ENCODE measurements at places on chromosomes 2 and 18.

- DNase-seq: no peak
Measured at GRCh38 chr2:171785450-171785849, 98.2 kb downstream of the DYNC1I2 start.

GRCh38 chr2:236075802-236076201 is 92.4 kb downstream of the GBX2 start:
- no peak for DNase-seq

DNA sequence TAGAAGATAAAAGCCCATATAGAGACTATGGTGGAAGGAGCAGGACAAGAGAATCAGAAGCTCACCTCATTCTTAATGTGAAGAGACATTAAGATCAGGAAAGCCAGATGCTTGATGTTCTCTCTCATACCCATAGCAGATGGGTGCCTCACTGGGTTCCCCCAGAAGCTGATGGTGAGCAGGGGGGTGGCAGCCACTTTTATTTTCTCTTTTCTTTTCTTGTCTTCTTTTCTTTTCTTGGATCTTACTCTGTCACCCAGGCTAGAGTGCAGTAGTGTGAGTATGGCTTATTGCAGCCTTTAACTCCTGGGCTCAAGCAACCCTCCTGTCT is 14.8 kb upstream of the CXCR4 start:
- DNase-seq: no peak

DNA sequence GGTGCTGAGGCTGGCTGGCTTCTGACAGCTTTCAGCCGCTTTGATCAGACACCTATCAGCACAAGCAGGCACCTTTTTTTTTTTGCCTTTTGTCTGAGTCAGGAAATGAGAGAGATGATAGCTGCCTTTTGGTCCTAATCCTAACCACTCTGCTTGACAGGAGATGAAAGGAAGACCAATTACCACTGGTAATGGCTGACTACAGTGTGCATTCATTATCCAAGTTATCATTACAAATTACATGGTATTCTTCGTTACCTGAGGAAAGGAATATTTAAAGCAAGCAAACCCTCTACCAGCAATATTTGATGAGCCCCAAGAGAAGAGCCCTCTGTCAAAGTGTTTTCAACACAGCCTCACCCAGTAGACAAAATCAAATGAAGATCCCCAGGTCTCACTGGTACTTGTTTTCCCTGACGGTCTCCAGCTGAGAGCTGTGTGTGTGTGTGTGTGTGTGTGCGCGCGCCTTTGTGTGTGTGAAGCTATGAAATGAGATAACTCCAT is 925.7 kb downstream of the DCDC2C start:
- no peak for DNase-seq

- no peak for DNase-seq
Measured at GRCh38 chr2:169301596-169302335, 60.6 kb downstream of the LRP2 start.

- no peak for DNase-seq
Measured at GRCh38 chr18:75127143-75128021, 81.6 kb downstream of the PTGR3 start.

DNA sequence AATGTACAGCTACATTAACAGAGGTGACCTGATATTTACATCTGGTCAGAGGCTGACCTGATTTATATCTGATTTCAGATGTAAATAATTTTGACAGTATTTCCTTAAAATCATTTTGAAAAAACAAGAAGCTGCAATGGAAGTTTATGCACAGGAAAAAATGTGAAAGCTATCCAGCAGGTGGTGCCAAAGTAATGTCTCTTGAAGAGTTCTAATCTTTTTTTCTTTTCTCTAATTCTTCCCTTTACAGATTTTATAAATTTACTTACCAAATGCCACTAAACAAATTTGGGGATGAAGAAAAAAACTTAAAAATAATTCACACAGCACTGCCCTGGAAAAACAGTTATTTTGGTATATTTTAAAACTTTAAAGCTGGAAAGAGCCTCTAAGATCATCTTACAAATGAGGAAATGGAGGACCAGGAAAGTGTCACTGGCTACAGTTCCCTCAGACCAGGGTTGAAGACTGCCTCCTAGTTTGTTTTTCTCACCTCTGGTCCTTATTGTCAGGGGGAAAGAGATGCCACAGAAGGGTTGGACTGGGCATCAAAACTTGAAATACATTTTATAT is 16.4 kb upstream of the FBLN7 start:
- DNase-seq: no peak

DNA sequence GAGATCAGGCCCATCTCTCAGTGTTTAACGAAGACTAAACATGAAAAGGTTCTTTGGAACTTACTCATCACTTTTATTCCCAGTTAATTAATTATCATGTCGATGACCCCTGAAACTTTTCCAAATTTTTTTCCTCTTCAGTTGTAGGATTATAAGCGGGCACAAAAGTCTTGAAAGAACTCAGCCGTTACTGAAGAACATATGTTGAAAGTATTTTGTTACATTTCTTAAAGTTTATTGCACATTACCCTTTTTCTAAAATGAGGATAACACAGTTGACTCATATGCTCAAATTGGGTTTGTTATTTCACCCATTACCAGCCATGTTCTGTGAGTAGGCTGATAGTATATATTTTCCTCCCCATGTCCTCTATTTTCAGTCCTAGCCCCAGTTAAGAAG is 75.9 kb upstream of the COL3A1 start:
- DNase-seq: no peak

DNA sequence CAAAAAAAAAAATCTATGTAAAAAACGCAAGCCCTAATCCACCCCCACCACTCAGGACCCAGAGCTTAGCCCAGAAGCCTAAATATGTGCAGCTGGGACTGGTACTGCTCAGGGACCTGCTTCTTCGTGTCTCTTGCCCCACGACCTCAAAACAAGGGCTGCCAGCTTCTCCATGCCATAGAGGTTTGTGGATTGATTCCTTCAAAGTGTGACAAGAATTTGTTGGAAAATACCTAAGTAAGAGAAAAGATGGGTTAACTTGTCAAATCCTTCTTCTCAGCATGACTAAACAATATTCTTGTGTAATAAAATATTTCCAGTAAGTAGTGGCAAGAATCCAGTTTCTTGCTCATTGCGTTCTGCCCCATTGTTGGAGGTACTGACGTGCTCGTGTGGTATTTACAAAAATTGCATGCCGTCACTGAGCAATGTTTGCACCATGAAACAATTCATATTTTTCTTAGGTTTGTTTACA is 825 bp upstream of the SCYGR1 start:
- no peak for DNase-seq

GRCh38 chr2:203997481-203997880 is 60.9 kb downstream of the ICOS start:
- no peak for DNase-seq

GRCh38 chr2:29040552-29040951 is 33.8 kb downstream of the PCARE start:
- no peak for DNase-seq

GRCh38 chr2:44751754-44752479 is 189.6 kb upstream of the SIX3 start:
- DNase-seq: no peak

- no peak for DNase-seq
Measured at GRCh38 chr2:50309503-50309902, 722.4 kb downstream of the NRXN1 start.

- no peak for DNase-seq
Measured at GRCh38 chr18:65936678-65937077, 185.9 kb downstream of the CDH7 start.

GRCh38 chr2:128727914-128728313 is 409.2 kb upstream of the HS6ST1 start:
- peak; percentile 35 for DNase-seq

GRCh38 chr2:201600906-201601305 is 42.4 kb downstream of the TMEM237 start:
- no peak for DNase-seq

GRCh38 chr2:237074211-237074993 is 11.3 kb upstream of the COPS8 start:
- DNase-seq: no peak

- DNase-seq: no peak
Measured at GRCh38 chr18:69935319-69936190, 12.1 kb downstream of the CD226 start.

DNA sequence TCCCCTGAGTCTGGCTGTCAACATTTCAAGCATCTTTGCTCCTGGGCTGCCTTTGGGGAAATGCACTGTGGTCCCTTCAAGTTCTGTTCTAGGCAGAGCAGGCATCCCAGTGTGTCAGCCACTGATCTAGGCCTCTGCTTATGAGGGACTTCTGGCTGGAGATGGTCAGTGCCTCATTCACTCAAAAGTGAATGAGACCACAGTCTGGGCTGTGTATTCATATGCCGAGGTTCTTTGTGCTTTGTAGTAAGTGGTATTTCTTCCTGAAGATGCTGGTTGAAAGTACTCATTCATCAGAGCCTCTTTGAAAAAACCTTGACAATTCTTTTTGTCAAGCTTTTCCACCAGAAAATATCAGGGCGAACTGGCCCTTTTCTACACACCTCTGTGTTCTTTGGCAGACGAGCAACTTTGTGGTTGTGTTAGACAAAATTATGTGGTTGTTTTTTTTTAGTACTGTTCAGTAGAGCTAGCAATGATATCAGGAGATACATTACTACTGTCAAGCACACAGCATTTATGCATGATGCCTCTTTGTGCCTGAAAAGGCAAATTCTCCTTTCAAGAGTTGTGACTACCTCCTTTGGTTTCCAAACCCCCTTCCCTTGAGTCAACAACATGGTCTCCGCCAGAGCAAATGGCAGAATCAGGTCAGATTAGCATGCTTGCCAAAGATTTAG is 510.9 kb upstream of the NRP2 start:
- DNase-seq: no peak

GRCh38 chr2:47309472-47309951 is 93.4 kb upstream of the MSH2 start:
- DNase-seq: no peak

- DNase-seq: no peak
Measured at GRCh38 chr2:238912228-238912915, 64.5 kb downstream of the TWIST2 start.

- no peak for DNase-seq
Measured at GRCh38 chr2:30800159-30800558, 7.1 kb downstream of the CAPN13 start.

- DNase-seq: no peak
Measured at GRCh38 chr2:216283038-216283900, 89.0 kb downstream of the MARCHF4 start.

DNA sequence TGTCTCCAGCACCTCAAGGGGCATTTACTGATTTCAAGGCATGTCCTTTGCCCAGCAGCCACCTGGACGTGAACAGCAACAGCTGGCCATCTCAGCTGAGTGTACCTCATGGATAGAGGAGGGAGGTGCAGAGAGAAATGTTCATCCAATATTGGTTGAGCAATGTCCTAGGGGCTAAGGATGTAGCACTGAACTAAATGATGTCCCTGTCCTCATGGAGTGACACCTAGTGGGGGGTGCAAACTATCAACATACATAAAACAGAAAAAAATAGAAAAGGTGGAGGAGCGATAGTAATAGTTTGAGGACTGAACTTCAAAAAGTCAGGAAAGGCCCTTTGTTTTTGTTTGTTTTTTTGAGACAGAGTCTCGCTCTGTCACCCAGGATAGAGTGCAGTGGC is 4.8 kb upstream of the UGGT1 start:
- DNase-seq: no peak

DNA sequence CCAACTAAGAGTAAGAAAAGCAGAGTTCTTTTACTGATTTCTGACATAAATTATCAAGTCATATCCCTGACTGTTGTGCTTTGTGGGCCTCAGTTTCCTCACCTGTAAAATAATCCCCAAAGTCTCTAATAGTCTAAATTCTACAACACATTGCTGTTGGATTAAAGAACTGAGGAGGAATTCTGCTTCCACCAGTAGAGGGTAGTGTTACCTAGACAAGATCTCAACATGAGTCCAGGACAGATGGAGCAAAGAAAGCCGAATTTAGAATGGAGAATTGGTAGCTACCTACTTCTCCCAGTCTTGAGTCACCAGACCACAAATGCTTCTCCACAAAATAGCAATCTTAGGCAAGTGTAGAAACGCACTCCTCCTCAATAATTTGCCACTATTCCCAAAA is 462.5 kb upstream of the FSHR start:
- DNase-seq: no peak

- DNase-seq: no peak
Measured at GRCh38 chr2:189582809-189583192, 2.2 kb upstream of the SLC40A1 start.

DNA sequence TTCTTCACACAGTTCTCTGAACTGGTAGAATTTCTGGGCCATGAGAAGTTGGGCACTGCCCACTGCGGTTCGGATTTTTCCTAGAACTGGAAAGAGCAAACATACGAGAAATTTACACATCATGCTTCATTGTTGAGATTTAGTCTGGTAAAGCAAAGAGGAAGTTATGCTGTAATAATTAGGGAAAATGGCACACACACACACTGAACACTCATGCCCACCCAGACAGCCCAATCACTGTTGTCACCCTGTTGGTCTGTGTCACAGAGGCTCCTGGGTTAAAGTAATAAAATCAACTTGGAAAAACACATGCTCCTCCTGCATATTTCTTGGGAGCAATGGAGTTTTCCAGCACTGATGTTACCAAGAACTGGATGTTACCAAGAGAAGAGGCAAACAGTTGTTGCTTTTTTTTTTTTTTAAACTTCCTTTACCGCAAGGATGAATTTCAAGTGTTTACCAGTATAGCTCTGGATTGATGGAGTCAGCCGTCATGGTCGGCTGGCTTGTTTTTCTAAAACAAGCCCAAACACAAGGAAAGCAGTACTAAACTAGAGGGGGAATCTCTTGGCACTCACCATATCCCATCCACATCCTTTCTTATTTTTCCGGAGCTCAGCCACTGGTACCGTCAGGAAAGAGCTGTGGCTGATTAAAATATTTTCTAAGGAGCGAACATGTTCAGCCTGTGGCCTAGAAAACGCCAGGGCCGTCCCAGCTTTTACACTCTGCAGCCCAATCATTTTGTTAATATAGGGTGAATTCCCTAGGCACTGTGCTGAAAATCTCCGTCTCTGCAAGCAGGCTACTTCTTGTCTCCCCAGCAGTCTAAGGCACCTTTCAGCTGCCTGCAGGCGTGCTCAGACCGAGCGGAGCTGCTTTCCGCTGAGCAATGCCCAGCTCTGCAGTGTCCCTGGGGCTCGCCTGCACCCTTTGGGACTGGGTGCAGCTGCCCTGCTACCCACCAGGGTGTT is 58.9 kb downstream of the TGIF1 start:
- no peak for DNase-seq

- DNase-seq: no peak
Measured at GRCh38 chr2:624096-624495, 53.1 kb downstream of the TMEM18 start.

GRCh38 chr18:70331456-70332097 is 42.7 kb downstream of the SOCS6 start:
- no peak for DNase-seq

DNA sequence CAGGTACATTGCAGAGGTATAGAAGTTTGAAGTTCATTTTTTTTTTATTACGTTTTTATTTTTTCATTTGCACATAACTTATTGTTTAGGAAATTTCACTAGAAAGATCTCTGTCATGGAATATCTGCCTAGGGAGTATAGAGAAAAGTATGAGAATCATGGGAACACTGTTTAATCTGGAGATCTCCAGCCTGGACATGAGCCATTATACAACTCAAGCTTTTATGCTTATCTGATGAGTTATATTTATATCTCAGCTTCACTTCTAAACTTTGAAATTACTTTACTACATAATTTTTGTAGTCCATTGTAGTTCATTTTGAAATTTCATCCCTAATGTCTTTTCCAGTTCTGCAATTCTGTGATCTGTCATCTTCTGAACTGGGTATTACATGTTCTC is 515.6 kb downstream of the ERBB4 start:
- DNase-seq: no peak
